ENCODE measurements at places on chromosomes 5 and 9. TPM values are rescaled to one million over a fixed set of nuclear protein-coding genes. Genes with fewer than 3 reads are reported as not detected.

ALDOB gene
- not detected for total RNA-seq

CKMT2 gene
- total RNA-seq = 0.82 TPM

RGS7BP gene
- total RNA-seq = 9.4 TPM

CCL21 gene
- total RNA-seq = not detected

ADRB2 gene
- 0.82 TPM for total RNA-seq

DMRT3 gene
- total RNA-seq = not detected

SPACA9 gene
- 2.0 TPM for total RNA-seq

GABRA1 gene
- 29.8 TPM for total RNA-seq

IFNA13 gene
- not detected for total RNA-seq

HACD4 gene
- 0.41 TPM for total RNA-seq

GADD45G gene
- 4.5 TPM for total RNA-seq

LCP2 gene
- 1.2 TPM for total RNA-seq

Measured in frontal cortex (tissue), 4 donors.